Bone marrow (tissue), 2 donors: ENCODE measurements at places on chromosomes 5 and 9.

DNA sequence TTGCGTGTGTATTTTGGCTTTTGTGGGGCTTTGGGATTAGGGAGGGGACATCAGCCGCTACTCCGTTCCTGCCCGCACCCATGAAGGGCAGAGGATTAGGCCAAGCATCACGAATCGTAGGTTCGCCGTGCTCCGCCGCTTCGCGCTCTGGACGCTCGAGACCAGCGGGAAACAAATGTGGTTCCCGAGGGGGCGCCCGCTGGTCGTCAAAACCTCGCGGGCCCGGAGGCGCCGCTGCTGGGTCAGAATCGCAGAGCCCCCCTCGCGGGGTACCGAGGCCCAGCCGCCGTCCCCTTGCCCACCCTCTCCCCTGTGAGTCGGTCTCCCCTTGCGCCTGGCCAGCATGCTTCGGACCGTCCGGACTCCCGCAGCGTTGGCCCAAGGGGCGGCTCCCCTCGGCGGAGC, 2.3 kb upstream of the PAX5 start:
- DNase-seq: no peak

GRCh38 chr5:2352101-2352861, 399.2 kb downstream of the IRX2 start:
- DNase-seq: no peak

- DNase-seq: no peak
Observed at GRCh38 chr5:32014096-32014745, 159.9 kb downstream of the GOLPH3 start.

- no peak for DNase-seq
Observed at GRCh38 chr5:119742311-119742710, 113.0 kb downstream of the FAM170A start.
